ENCODE measurements at places on chromosomes 11 and 22.
A peak's percentile ranks its signal among the peaks of the same experiment; 100 is the strongest.

GRCh38 chr11:106403751-106404150 lies 326.3 kb downstream of the AASDHPPT start:
- no peak for DNase-seq

DNA sequence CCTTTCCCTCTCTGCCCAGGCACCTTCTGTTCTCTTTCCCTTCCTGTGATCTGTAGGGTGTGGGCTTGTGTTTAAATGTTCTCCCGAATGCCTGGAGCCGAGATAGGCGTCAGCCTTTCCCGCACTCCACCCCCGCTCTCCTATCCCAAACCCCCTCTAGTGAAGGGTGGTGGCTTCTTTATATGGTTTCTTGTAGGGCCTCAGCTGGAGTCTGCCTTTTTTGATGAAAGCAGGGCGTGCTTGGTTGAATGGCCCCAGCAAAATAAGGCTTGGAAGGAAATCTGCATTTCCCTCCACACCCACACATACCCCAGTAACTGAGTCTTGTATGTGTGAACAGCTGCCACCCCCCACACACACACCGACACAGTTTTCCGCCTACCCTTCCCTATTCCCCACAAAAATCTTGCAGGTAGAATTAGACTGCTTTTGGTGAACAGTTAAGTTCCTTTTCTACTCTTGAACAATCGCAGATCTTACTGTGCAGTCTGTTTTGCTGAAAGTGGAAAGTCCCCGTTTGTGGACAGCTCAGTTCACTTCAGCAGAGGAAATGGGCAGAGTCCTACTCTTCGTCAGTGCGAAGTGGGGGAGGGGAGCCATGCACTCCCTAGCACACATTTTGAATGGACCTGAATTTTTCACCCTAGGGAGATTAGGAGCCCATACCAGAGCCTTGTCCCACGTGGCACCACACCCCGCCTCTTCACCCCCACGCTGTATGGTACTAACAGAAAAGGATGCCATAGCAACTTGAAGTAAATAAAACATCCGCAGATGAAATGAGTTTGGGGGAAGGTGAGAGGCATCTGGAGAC lies 25.5 kb upstream of the GRK2 start:
- peak; percentile 56 for DNase-seq

- no peak for DNase-seq
Measured at GRCh38 chr11:30619767-30620166, 33.6 kb upstream of the MPPED2 start.

DNA sequence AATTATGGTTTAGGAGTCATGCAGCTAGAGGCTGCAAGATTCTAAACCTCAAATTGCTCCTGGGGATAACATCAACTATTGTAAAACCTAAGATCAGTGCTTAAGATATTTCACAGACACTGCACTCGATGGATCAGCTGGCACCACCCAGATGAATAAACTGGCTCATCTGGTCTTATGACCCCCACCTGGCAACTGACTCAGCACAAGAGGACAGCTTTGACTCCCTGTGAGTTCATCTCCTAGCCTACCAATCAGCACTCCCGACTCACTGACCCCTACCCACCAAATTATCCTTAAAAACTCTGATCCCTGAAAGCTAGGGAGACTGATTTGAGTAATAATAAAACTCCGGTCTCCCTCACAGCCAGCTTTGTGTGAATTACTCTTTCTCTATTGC lies 782 bp upstream of the TTC12 start:
- DNase-seq = no peak

DNA sequence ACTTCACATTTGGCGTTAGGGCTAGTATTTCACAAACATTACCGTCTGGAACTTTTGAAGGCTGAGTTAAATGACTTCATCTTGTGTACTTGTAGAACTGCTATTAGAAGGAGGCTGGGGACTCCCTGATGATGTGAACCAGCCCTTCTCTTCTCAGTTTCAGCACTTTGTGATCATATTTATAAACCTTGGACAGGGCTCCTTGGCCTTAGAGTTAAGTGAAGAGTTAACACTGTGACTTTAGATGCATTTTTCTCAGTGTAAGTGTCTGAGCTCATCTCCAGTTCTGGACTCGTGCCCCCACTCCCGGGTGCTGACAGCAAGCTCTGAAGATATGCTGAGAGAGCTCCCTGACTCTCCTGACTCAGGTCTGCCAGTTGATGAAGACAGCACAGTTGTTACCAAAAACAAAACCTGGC lies 8.4 kb downstream of the MIAT start:
- DNase-seq = no peak

- DNase-seq = no peak
Measured at GRCh38 chr11:133887692-133888332, 42.5 kb upstream of the SPATA19 start.

Measured in stimulated activated CD4-positive, alpha-beta T cell treated with anti-CD3 and anti-CD28 coated beads, Interleukin-15, amount 100 ng/mL, for 1 hour (primary cell).